Urothelium cell line (cell line): ENCODE measurements at places on chromosomes 2 and 18.

DNA sequence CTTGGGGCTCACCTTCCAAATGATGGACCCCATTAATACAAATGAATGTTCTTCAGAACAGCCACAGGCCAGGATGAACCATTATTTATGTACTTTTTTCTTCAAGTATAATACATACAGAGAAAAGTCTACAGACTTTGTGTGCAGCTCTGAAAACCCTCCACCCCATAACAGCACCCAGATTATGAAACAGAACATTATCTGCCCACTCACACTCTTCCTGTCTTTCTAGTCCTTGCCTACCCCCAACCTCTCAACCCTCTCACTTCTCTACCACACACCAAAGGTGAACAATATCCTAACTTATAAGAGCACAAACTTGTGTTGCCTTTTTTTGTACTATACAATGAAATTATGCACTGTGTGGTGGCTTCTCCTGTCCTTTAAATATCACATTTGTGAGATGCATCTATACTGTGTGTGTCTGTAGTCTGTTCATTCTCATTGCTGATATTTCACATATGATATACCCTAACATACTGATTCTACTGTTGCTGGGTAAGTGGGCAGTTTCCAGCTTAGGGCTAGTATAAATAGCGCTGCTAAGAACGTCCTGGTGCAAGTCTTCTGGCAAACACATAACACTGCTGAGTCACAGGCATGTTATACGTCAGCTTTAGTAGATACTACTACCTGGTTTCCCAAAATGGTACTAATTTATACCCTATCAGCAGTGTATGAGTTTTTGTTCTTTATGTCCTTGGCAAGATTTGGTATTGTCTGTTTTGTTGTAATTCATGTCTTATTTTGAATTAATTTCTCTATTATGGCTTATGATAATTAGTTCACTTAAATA is 1.0 kb upstream of the NPHP1 start:
- no peak for DNase-seq

- DNase-seq, result no peak
Observed at GRCh38 chr2:201879996-201880395, 73.7 kb downstream of the CDK15 start.

DNA sequence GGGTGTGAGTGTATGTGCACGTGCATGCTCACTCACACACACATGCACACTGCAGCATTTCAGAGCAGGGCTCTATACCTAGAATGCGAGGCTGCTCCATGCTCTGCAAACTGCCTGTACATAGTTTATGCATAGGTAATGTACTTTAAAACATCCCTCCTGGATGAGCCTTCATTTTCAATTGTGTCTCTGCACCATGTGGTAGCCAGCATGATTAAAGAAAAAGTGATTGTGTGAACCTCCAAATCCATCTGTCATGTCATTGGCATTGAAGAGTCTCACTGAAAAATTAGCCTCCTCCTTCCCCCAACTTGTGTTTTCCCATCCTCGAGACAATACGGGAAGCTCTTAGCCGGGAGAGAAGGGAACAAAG is 120.9 kb upstream of the SPATS2L start:
- no peak for DNase-seq

DNA sequence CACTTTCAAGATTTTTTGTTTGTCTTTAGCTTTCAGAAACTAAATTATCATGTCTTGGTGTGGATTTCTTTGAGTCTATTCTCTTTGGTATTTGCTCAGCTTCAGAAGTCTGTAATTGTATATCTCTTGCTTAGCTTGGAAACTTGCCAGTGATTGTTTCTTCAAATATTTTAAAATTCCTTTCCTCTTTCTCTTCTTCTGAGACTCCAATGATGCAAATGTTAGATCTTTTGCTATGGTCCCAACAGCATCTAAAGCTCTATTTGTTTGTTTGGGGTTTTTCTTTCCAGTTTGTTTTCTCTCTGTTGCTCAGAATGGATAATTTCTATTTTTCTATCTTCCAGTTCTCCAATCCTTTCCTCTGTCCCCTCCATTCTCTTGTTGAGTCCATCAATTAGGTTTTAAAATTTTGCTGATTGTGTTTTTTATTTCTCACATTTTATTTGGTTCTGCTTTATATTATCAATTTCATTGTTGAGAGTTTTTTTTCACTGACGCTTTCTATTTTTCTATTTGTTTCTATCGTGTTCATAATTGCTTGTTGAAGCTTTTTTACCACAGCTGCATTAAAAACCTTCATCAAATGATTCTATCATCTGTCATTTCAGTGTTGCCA is 81.5 kb upstream of the DAPL1 start:
- DNase-seq, result no peak

DNA sequence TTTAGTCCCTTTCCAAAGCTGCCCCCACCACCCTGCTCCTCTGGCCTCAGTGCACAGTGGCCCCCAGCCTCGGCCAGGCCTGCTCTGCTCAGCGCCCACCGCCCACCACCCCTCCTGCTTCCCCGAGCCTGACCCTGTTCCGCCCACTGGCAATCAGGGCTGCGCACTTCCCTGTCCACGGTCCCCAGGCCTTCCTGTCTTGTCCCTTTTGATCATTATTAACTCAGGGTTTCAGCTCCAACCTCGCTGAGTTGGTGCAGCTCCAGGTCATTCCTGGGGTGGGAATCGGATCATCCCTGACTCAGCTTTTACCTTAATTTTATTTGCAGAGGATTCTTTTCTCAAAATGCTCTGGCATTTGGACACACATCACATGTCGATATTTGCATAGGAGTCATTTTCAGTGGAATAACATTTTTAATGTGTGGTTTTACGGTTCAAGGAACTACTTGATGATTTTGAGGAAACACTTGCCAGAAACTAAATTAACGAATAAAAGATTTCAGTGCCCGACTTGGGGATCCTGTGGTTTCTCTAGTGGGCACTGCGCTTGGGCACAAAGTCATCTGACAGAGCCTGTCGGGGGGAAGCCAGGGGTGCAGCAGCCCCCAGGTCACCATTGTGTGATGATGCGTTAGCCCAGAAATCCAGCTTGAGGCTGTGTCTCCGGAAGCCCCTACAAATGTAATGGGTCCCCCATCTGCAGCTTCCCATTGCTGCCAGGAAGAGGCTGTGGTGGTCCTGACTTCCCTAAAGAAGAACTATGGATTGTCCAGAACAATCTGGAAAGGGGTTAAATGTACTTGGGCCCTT is 1.0 kb upstream of the ESPNL start:
- no peak for DNase-seq

DNA sequence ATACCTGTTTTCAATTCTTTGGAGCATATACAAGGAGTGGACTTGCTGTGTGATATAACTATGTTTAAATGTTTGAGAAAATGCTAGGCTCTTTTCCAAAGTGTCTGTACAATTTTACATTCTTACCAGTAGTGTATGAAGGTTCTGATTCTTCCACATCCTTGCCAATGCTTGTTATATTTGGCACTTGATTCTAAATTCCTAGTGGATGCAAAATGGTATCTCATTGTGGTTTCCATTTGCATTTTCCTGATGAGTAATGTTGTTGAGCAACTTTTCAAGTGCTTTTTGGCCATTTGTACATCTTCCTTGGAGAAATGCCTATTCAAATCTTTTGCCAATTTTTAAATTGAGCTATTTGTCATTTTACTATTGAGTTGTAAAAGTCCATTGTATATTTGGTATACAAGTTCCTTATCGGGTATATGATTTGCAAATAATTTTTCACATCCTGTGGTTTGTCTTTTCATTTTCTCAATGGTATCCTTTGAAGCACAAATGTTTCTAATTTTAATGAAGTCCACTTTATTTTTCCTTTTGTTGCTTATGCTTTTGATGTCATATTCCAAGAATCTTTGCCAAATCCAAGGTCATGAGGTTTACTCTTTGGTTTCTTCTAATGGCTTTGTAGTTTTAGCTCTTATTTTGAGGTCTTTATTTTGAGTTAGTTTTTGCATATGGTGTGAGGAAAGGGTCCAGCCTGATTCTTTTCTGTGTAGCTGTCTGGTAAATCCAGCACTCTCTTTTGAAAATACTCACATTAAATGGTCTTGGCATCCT is 33.2 kb upstream of the CWC22 start:
- DNase-seq, result no peak

DNA sequence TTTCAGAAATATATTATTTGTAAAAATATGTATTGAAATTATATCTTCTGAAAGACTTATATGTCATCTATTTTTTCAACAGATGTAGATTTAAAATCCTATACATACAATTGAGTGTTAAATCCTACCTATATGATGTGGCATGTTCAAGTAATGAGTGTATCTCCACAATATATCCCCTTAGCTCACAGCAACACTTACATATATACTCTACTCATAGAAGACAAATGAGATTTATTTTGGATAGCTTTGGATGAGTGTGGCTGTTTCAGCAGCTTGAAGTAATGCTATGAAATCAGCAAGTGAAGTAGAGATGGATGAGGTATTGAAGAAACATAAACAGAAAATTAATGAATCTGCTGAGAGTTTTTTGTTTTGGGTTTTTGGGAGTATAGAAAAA is 263.1 kb downstream of the ARHGAP15 start:
- DNase-seq, result no peak

DNA sequence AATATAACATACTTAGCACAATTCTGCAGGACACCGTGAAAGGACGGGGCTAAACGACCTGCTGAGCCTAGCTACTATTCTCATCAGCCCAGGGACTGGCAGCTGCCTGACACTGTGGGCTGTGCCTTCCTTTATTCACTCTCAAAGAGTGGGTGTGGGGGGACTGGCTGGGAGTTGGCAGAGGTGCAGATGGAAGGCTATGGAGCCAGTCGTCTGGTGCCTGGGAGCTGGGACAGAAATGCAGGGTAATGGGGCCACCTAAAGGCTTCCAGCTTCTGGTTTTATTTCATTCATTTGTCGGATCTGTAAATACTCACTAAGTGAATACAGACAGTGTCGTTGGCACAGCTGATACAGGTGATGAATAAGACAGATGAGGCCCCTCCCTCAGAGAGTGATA is 56.0 kb upstream of the NFU1 start:
- no peak for DNase-seq
